Progenitor cell of endocrine pancreas (in vitro differentiated cells): ENCODE measurements at places on chromosomes 12 and 14. TPM values are rescaled to one million over a fixed set of nuclear protein-coding genes. Genes with fewer than 3 reads are reported as not detected.
A peak's percentile ranks its signal among the peaks of the same experiment; 100 is the strongest.

GRCh38 chr12:100356644-100357223, at the start of gene SLC17A8:
Gene SLC17A8 (plus strand): TSS chr12:100357074. CDS start chr12:100357392, 318 bp downstream.
- peak; percentile 11 for DNase-seq

GRCh38 chr12:64180951-64181350, 41.1 kb downstream of the KICS2 start:
- DNase-seq, result no peak

The TEX52 gene
- total RNA-seq, result not detected in 2 replicates

The RAD51AP1 gene
- total RNA-seq, result 33.4 and 40.1 TPM in 2 replicates
